ENCODE measurements at places on chromosomes 12 and 14. TPM values are rescaled to one million over a fixed set of nuclear protein-coding genes. Genes with fewer than 3 reads are reported as not detected.

TEX22 gene
- total RNA-seq, result under 0.01 TPM

DNA sequence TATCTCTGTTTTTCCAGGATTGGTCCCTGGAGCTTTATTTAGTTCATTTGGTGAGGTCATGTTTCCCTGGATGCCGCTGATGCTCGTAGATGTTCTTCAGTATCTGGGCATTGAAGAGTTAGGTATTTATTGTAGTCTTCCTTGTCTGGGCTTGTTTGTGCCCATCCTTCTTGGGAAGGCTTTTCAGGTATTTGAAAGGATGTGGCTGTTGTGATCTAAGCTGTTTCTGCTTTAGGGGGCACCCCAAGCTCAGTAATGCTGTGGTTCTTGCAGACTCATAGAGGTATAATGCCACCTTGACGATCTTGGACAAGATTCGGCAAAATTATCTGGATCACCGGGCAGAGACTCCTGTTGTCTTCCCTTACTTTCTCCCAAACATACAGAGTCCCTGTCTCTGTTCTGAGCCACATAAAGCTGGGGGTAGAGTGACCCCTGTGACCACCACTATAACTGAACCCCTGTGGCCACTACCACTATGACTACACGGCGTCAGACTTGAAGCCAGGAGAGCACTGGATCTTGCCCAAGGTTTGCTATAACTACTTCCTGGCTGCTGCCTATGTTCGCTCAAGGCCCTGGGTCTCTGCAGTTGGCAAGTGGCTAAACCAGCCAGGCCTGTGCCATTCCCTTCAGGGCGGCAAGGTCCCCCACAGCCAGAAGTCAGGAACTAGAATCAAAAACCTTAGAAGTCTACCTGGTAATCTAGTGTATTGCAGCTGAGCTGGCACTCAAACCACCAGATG, 40.9 kb downstream of the FGD4 start:
- no peak for DNase-seq

DNA sequence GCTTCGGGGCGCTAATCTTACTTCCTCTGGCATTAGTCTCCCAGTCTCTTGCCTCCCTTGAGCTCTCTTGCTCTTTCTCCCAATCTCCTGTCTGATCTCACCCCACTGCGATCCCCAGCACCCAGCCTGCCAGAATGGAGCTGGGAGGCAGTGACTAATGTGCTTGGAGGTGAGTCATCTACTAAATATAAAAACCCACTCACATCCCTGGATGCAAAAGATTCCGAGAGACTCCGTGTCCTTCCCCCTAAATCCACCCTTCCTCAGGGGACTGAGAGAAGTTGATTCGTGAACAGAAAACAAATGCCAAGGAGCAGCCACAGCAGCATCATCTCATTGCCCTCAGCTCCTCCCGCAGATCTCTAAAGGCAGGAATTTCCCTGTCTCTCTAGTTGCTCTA, 45.7 kb upstream of the KCNA5 start:
- DNase-seq, result peak; percentile 73

PROX2 gene
- not detected for total RNA-seq

DNA sequence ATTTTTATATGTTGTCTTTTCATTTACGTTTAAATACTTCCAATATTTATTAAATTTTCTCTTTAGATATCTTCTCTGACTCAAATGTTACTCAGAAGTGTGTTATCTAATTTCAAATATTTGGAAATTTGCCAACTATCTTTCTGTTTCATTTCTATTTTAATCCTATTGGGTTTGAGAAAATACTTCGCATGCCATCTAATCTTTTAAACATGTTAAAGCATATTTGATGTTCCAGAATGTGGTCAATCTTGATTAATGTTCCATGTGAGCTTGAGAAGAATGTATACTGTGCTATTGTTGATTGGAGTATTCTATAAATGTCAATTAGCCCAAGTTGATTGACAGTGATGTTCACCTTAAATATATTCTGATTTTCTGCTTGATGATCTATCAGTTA, 11.9 kb upstream of the DCN start:
- DNase-seq, result no peak

DNA sequence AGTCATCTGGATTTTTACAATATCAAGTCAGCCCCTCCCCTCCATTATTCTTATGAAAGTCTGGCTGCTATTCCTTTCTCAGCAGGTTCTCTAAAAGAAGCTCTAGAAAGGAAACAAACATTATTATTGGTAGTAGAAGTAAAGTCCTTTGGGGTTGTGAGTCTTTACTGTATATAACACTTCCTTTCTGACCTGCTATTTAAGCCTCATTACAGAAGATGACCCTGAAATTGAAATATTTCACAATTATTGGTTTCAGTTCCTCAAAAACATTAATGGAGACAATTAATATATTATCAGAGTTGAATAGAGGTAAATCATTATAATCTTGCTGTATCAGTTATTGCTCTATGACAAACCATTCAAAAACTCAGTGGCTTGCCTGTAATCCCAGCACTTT, 19.3 kb downstream of the PLEKHA5 start:
- DNase-seq, result no peak

GRCh38 chr12:53039851-53040250, 10.0 kb upstream of the TNS2 start:
- DNase-seq, result no peak

DNA sequence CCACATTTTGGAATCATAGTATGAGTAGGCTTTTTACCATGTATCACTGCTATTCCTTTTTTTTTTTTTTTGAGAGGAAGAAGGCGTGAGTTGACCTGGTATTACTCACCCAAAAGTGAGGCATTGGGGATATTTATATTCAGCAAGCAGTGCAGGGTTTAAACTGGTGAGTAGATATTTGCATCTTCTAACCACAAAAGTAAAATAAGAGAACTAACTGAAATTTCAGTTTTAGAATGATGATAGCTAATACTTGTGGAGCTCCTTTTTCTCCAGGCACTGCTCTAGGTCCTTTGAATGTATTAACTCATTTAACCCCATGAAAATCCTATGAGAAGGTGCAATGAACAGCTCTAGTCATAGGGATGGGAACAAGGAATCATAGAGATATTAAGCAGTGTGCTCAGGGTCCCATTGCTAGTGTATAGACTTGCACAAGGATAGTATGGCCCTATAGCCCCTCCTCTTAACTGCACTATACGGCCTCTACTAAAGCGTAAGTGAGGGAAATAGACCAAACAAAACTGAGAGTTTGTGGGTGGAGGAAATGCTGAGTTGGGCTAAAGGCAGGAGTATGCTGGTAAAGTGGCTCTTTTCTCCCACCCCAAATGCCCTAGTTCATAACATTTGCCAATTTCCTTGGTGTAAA, 104.3 kb upstream of the MAX start:
- peak; percentile 74 for DNase-seq

GRCh38 chr14:103856105-103856504, 8.7 kb upstream of the PPP1R13B start:
- DNase-seq, result no peak

IRAK3 gene
- total RNA-seq, result 3.0 TPM

METTL25 gene
- total RNA-seq, result 21.6 TPM

DNA sequence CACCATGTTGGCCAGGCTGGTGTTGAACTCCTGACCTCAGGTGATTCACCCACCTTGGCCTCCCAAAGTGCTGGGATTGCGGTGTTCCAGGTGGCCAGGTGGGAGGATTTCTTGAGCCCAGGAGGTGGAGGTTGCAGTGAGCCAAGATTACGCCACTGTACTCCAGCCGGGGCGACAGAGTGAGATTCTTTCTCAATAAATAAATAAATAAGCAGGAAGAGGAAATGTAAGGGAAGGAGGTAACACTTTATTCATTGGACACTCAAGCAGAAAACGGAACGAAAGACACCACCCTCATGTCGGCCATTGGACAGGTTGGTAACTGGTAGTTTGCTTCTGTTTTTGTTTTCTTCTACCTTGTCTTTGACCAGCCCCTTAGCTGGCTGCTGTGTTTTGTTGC, 13.0 kb upstream of the NFATC4 start:
- no peak for DNase-seq

- peak; percentile 51 for DNase-seq
Observed at GRCh38 chr12:79455286-79455685, 235.5 kb downstream of the PAWR start.

HNRNPC gene
- total RNA-seq, result 524 TPM

GRCh38 chr12:110200124-110200417, 75.9 kb downstream of the IFT81 start:
- no peak for DNase-seq

- DNase-seq, result peak; percentile 20
Observed at GRCh38 chr12:57489157-57489641, 1.3 kb downstream of the MARS1 start.

DNA sequence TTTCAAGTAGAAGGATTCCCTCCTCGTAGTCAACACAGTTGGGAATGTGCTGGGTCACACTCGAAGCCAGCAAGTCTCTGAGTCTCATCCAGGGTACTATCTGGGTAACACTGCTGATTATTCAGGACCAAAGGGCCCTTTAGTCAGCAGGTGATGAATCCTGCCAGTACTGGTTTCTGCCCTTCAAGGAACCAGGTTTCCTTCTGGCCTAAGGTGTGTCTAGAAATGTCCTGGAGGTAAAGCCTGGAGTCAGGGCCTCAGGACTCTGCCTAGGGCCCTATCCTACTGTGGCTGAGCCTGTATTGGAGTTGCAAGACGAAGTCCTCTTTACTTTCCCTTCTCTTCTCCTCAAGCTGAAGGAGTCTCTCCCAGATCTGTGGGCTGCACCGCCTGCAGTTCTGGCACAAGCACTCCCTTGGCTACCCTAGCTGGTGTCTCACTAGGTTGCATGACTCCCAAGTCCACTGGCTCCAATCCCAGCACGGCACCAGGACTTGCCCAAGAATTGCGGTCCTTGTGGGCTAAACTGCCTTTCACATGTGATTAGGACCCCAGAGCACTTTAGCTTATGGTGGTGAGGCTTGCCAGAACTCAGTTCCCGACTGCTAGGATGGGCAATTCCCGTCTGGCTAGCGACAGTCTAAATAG, 193.7 kb upstream of the PDE3A start:
- DNase-seq, result no peak

MAP3K9 gene
- total RNA-seq, result 14.4 TPM

GRCh38 chr14:90419200-90419599, 22.4 kb downstream of the CALM1 start:
- DNase-seq, result peak; percentile 98

TTC9 gene
- 4.0 TPM for total RNA-seq

ZNF385A gene
- total RNA-seq, result 3.0 TPM

GRCh38 chr12:78210894-78211302, 380.2 kb downstream of the NAV3 start:
- DNase-seq, result peak; percentile 99

- DNase-seq, result no peak
Observed at GRCh38 chr14:94775871-94776210, 5.9 kb upstream of the GSC start.

GRCh38 chr14:87935081-87935828, 57.7 kb downstream of the GALC start:
- DNase-seq, result no peak

DNA sequence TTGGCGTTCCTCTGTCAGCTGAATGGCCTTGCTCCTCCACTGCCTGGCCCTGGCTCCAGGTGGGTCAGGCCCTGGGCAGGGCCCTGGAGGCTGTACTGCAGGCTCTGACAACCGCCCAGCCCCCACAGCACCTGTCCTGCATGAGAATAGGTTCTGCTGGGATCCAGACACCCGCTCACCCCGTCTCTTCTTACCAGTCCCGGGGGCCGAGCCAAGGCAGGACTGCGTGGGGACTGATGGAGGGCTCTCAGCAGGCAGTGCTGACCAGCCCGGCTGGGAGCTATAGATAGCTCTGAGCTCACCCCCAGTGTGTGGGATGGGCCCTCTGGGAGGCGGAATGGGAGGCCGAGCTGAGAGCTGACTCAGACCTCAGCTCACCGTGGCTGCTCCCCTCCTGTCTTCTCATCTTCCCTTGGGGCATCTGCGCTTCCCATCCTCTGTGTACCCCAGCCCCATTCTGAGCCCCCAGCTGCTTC, 39.6 kb downstream of the TEAD4 start:
- no peak for DNase-seq

CLEC12A gene
- not detected for total RNA-seq

DNA sequence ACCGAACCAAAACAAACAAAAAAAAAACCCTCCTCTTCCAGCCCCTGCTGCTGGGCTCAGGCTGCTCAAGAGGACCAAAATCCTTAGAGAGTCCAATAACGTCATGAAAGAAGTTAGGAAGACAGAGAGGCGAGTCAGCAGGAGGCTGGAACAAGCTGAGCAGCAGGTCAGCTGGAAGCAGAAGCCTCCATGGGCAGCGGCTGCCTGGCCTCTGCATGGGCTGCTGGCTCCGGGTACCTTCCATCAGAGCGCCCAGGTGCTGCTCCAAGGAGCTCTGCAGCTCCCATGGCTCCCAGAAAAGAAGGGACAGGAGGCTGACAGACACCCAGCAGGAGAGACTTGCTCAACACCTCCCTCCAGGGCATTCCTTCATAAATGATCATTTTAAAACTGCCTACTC, 3.2 kb upstream of the KRT2 start:
- no peak for DNase-seq

- DNase-seq, result peak; percentile 18
Observed at GRCh38 chr12:89933911-89934310, 225.3 kb upstream of the ATP2B1 start.

DNA sequence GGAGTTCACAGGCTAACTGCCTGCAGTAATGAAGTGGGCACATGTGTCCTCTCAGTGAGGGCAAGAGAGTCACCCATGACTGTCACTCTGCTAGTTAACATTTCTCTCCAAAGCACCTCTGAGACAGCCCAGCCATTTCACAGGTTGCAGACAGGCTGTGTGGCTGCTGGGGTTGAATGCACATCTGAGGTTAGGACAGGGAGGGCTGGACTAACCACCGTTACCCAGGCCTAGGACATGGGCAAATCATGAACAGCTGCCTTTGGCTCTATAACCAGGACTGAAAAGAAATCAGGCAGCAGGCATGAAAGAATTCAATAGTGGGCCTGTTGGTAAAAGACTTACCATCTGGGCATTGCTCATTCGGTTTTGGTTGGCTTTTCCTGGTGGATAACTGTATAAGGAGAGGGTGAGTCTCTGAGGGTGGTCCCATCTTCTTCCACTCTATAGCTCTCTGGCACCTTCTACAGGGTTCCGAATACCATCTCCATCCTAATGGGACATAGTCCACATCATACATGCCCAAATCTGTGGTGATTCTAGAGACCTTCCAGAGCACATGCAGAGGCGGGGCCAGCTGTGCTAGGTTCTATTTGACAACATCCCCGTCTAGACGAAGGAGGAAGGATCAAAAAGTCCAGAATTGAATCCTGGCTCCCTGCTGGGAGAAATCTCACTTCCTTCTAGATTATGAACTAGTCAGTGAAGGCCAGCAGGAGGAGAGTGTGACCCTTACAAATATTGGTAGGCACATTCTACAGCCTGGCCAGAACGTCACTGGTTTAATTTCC, 10.8 kb downstream of the CRACR2A start:
- no peak for DNase-seq
